ENCODE measurements at places on chromosomes 4 and X.

DNA sequence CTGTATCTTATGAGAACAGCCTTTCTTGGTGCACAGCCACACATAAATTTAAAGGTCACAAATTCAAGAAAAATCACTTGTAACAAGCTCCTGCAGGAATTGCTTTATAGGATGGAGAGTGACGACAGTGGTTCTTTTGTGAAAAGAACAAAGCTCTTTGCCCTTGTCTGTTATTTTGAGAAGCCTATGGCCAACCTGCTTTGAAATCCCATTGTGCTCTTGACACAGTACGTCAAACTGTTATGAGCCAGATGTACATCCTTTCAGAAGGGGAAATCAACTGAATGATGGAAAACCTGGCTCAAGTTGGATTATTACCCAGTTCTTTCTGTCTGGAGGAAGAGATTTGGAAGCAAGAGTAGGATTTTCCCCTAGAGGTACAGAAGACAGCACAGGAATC lies 1454.2 kb downstream of the ARAP2 start:
- DNase-seq: no peak

GRCh38 chr4:147447786-147448185 lies 33.1 kb upstream of the EDNRA start:
- no peak for DNase-seq

- DNase-seq: no peak
Measured at GRCh38 chr4:145195167-145195952, 15.0 kb upstream of the OTUD4 start.

DNA sequence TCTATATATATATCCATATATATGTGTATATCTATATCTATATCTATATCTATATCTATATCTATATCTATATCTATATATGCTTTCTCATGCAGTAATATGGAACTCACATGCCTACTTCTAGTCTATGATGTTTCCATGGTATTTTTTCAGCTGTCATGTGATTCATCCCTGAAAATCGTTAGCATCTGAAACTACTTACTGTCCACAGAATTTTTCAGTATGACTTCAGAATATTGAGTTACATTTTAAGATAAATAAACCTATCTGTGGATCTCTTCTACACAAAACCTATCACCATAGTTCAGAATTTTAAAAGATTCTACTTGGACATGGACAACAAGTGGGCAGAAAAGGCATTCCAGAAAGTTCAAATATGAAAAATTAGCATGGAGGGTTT lies 855.1 kb upstream of the INTU start:
- DNase-seq: no peak

DNA sequence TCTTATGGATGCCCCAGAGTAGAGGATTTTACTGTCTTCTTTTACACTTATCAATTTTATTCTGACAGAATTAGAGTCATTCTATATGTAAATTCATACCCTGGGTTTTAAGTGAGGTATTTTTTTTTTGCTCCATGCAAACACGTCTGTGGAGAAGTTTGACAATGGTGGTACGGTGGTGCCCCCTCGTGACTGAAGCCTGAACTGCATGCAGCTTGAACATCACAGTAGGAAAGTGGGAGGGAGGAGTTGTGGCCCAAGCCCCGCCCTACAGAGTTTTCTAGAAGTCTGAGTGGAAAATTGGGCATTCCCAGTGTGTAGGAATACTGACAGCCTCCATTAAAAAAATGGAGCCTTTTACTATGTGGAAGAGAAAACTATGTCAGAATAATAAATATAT lies 73.3 kb upstream of the RAB40AL start:
- peak; percentile 77 for DNase-seq

GRCh38 chrX:123075947-123076561 lies 108.0 kb upstream of the GRIA3 start:
- no peak for DNase-seq

DNA sequence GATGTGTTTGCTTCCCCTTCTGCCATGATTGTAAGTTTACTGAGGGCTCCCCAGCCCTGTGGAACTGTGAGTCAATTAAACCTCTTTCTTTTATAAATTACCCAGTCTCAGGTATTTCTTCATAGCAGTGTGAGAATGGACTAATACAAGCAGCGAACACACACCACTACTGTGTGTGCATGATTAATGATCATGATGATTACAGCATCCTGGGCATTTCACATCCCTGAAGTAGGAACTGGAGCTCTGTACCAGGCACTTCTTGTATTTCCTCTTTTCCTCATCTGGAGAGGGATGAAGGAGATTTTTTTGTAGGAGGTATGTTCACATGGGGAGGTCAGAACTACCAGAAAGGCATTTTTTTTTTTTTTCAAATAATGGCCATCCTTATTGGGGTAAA lies 60.8 kb downstream of the PPM1K start:
- DNase-seq: no peak

GRCh38 chrX:31609130-31609529 lies 537.3 kb upstream of the FTHL17 start:
- DNase-seq: no peak

GRCh38 chrX:120419463-120419862 lies 49.6 kb downstream of the LAMP2 start:
- no peak for DNase-seq

DNA sequence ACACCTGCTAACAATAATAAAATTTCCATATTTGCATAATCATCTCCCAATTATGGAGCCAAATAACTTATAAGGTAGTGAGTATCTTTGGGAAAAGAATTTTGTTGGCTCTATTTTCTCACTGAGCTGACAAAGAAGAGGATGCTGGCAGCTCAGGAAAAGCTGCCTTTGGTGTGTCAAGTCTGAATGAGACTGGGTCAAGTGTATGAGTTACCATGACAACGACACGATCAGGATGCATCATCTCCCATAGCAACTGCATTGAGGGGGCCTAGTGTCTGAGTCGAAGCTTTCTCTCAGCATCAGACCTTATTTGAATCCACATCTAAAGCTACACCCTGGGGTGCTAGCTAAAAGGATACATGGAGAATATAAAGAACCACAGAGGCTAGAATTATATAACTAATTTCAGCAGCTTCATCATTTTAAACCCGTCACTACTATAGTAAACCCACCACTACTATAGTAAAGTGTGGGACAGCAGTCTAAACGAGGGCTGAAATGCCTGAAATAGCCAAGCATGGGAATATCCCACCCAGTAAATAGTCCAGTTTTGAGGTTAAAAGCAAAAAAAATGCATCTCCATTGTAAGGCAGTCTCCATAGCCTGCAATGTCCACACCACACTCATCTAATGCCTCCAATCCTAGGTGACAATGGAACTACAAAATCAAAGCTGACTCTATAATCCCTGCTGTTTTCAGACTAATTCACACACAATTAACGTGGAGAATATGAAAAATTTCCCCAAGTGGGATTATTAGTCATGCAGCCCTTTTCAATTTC lies 16.0 kb downstream of the GSPT2 start:
- no peak for DNase-seq

GRCh38 chrX:22340022-22340616 lies 67.4 kb downstream of the CBLL2 start:
- no peak for DNase-seq

DNA sequence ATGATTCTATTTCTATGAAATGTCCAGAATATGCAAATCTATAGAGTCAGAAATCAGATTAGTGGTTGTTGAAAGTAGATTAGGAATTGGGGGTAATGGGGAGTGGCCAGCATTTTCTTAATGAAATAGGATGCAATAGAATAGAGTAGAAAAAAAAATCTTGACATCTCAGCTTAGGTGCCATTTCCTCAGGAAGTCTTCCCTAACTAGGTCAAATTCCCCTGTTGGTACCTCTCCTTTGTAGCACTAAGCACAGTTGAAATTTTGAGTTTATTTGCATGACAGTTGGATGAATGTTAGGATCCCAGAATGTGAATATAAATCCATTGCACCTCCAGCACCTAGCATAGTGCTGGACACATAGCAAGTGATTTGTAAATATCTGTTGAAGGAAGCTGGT lies 30.0 kb upstream of the PDK3 start:
- DNase-seq: no peak

GRCh38 chr4:151304755-151305154 lies 20.6 kb downstream of the SH3D19 start:
- DNase-seq: no peak

DNA sequence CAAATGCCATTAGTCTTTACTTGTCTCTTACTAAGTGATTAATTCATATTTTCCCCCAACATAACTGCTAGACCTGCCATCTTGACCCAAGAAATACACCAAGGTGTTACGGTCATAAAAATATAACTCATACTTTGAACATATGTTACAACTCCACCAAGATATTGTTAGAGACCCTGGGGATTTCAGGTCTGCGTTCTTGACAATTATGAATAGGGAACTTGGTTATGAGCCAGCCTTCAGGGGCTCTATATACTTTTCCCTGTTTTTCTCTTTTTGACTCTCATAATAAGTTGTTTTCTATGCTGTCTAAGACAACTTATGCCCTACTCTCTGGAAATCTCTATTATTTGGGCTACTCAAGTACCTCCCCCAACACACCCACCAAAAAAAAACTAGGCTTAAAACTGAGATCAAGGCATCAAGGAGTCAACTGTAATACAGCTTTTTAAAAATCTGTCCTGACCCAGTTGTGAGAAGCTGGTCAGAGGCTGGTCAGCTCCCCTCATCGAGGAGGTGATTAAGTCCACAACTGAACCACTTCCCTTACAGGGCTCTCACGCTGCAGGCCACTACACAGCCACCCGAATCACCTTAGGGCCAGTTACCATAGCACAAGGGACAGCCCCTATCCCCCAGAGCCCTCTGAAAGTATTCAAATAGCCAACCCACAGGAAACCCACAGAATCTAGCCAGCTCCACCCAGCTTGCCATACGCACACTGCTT lies 10.5 kb upstream of the TLR3 start:
- no peak for DNase-seq

- DNase-seq: no peak
Measured at GRCh38 chr4:48683784-48684666, 96.1 kb downstream of the FRYL start.

DNA sequence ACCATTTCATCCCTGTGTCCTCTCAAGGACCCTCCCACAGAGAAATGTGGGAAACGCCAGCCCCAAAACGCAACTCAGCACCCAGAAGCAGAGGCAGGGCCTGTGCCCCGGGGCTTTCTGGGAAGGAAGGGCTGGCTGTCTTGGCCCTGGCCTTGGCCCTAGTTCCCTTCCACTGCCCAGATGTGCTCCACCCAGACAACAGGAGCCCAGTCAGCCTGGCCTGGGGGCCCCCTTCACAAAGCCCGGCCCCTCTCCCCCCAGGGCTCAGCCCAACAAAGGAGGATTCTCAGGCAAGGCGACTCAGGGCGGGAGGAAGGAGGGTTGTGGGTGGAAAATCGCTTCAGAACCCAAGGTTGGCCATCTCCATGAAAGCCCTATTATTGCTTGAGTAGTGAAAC lies 82.5 kb downstream of the PJA1 start:
- DNase-seq: no peak

- DNase-seq: no peak
Measured at GRCh38 chr4:112968451-112969159, 80.8 kb upstream of the ANK2 start.

- peak; percentile 20 for DNase-seq
Measured at GRCh38 chr4:78776729-78777575, 802 bp downstream of the BMP2K start.

DNA sequence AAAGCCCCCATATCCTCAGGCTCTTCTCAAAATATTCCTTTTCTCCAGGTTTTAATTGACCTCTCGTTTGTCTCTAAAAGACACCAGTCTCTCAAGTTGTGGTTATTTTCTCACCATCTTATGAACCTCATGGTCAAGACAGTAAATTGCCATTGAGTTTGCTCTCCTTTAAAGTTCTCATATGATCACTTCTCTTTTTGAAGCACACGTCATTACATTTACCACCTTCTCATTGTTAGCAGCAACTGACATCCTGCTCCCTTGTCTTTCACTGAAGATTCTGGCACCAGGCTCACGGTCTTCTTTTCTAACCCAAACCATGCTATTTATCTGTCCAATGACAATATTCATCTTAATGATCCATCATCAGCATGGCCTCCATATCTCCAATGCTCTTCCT lies 324.2 kb downstream of the TMA16 start:
- no peak for DNase-seq

- DNase-seq: no peak
Measured at GRCh38 chr4:71593311-71593710, 190.6 kb downstream of the GC start.

DNA sequence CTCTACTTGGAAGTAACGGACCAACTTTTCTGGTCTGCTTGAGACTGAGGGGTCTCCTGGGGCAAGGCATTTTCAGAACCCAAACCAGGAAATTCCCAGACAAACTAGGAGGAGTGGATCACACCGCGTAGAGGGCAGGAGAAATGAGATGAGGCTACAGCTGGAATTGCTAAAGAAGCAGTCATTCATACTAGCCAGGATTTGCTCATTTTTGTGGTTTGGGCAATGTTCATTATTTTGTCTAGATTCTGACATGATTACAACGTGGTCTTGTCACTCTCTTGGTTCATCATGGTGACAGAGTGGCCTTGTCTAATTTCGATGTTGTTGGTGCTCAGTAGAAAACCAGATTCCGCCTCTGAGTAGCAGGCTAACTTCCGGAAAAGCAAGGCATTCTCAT lies 63.2 kb downstream of the BANK1 start:
- no peak for DNase-seq

DNA sequence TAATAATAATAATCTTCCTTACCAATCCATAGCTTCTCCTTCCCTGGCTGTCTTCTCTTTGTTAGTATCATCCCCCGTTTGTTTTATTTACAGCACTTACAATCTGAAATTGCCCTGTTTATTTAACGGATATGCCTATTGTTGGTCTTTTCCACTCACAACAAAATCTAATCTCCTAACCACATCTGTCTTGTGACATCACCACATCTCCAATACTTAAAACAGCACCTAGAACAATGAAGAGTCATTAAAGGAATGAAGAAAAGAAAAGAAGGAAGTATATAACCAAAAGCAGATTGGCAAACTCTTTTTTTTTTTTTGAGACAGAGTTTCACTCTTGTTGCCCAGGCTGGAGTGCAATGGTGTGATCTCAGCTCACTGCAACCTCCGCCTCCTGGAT lies 38.7 kb upstream of the JADE1 start:
- DNase-seq: no peak

- DNase-seq: no peak
Measured at GRCh38 chr4:153725136-153725830, 34.5 kb downstream of the RNF175 start.

GRCh38 chr4:137768881-137769280 lies 236.6 kb upstream of the PCDH18 start:
- no peak for DNase-seq

DNA sequence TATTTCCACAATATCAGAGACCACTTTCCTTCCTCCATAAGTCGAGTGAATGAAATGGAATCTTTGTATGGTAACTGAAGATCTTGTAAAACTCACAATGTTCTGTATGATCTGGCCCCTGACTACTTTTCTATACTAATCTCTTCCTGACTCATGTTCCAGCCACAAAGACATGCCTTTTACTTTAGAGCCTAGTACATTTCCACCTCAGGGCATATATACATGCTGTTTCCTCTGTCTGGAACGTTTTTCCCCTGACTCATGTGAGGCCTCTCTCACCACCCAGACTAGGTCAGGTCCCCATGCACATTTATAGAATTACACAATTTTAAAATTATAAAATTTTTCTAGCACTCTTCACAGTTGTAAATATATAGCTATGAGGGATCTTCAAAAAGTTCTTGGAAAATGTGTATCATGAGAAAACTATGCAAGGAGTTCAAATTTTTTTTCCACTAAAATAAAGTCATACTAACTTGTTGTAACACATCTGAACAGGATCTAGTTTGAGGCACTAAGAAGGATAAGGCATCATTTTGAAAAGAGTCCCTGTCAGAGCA lies 208.8 kb downstream of the SH2D1A start:
- no peak for DNase-seq
